Activated T-cell treated with anti-CD3 and anti-CD28 coated beads, Interleukin-2, amount 50 U/mL, for 72 hours (primary cell): ENCODE measurements at places on chromosomes 1 and 21.

DNA sequence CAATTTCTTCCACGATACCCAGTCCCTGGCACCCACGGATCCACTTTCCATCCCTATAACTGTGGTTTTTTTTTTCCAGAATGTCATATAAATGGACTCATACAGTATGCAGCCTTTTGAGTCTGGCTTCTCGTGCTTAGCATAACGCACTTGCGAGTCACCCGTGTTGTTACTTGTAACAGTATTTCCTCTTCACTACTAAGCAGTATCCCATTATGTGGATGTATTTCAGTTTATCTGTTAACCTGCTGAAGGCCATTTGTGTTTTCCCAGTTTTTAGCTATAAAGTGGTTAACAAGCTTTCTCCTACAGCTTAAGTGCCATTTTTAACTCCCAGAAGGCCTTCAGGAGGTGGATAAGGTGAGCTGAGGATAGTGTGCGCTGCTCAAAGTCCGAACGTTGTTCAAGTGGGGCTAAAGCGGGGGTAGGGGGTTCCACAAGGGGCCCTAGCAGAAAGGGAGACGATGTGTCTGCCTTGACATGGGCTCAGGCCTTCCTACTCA lies 829 bp downstream of the ADAR start:
- no peak for DNase-seq

GRCh38 chr1:197620714-197621163 lies 154.5 kb downstream of the DENND1B start:
- DNase-seq, result no peak

GRCh38 chr1:228162286-228163006 lies 3.2 kb upstream of the IBA57 start:
- DNase-seq, result no peak

DNA sequence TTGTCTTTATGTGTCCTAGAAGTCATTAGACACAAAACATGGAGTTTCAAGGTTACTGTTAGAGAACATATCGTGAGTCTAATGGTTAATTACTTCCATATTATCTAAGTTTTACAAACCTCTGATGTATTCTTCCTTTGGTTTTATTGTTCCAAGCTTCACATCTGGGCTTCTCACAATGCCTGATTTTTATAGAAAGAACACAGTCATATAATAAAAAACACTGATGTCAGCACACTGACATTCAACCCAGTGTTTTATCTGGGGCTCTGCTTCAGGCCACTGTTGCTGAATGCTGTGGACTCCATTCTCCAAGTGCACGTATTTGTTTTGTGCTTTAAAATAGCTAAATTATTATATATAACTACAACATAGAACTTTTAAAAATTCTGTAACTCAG lies 232.9 kb downstream of the SMYD3 start:
- no peak for DNase-seq

DNA sequence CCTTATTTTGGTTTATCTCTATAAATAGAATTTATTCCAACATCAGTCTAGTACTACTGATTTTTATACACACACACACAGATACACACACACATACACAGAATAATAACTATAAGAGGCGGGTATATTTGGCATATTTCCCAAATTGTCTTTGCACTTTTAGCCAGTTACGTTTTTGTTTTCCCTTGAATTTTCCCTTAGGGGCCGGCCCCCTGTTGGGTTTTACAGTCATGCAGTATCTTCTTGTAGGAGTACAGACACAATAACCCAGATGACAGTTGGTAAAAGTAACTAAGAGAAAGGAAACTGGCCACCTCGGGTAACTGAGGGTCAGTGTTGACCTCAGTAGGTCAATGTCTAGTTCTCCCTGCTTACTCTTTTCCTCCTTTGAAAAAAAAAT lies 50.9 kb downstream of the DISP1 start:
- no peak for DNase-seq

DNA sequence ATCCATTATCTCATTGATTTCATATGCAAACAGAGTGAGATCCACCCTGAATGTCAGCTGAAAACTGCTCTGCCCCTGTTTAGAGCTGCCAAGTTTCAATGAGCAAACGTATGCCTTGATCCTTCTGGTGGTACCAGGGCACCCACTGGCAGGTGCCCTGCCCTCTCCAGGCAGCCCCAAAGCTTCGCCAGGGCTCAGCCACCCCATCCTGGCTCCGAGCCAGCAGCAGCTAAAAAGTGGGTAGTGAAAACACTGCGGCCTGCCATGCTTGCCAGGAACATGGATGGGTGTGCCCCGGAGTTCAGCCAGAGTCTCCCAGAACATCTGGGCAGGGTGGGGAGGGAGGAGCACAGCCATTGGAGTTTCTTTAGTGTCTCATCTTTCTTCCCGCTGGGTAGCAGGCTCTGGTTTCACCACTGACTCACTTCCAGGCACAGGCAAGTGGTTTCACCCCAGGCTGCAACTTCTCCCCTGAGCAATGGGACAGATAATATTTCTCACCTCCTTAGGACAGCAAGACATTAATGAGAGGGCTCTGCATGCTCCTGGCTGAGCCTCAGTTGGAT lies 8.1 kb upstream of the LMX1A start:
- no peak for DNase-seq

DNA sequence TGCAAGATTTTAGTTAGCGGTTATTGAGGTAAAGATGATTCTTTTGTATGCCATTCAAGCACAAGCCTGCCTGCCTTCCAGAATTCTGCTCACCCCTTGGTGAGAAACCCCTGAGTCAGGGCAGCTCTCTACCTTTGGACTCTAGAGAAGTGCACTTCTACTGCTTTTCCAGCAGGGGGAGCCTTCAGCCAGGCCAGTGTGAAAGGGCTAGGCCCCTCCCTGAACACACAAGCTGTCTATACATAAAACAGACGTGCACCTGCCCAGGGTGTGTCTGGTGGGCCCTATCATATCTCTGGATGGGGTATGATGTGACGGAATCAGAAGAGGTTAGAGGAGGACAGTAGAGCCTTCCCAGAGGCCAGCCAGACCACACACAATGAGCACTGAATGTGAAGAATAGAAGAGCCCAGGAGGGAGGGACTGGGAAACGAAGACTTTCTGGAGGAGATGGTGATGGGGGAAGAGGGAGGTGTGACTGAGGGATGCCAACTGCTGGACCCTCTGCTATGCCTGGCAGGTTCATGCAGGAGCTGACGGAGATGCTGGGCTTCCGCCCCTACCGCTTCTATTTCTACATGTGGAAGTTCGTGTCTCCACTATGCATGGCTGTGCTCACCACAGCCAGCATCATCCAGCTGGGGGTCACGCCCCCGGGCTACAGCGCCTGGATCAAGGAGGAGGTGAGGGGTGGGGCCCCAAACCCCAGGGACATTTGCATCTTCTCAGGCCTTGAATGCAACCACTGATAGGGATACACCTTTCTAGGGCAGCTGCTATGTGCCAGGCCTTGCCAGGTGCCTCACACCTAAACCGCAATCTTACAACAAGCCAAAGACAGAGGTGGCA lies 13.0 kb upstream of the KCNC4 start:
- peak; percentile 58 for DNase-seq

DNA sequence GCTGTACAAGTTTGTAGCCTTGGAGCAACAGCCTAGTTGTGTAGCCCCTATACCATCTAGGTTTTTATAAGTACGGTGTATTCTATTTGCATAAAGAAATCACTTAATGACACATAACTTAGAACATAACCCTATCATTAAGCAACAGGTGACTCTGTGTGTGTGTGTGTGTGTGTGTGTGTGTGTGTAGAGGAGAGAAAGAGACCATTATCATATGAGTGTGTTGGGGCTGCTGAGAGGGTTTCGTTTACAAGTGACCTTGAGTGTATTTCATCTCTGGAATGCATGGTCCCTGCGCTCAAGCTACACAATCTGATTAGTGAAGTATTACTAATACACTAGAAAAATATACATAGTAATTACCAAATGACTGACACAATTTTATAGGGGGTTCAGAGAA lies 115.1 kb downstream of the RABGAP1L start:
- DNase-seq, result no peak

DNA sequence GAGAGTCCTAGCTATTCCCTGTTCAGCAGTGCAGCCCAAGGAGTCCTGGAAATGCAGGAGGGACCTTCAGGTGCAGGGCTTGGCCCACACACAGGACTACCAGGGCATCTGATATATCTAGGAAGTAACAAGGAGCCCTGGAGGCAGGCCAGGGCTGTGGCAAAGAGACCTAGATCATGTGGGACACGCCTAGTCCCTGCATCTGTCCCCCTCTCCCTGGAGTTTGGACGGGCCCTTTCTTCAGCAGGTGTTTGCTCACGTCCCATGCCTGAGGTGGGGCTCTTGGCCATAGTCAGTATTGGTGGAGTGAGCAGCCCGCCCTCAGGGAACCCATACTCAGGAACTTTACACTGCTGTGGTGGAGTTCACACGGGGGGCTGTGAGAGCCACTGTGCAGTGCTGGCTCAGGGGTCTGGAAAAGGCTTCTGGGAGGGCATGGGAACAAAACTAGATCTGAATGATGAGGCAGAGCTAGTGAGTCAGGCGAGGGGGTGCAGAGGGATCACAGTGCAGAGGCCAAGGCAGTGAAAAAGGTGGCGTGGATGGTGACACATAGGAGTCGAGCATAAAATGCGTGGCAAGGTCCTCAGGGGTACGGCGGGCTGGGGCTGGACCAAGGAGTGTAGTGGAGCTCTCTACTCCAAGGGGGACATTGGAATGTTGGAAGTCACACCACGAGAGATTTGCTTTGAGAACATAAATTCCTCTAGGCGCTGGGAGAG lies 25.6 kb downstream of the TMEM53 start:
- no peak for DNase-seq
